ENCODE measurements at places on chromosomes 5 and 9. TPM values are rescaled to one million over a fixed set of nuclear protein-coding genes. Genes with fewer than 3 reads are reported as not detected.

GRIA1 gene
- not detected for total RNA-seq

FSD1L gene
- 3.2 TPM for total RNA-seq

HTR1A gene
- not detected for total RNA-seq

FOXI1 gene
- total RNA-seq: not detected

CTNND2 gene
- not detected for total RNA-seq

ZBED3 gene
- total RNA-seq: 4.5 TPM
